ENCODE measurements at places on chromosomes 11 and 22.

- DNase-seq: no peak
These were observed 45.7 kb downstream of the TRIOBP start for GRCh38 chr22:37742376-37743171.

DNA sequence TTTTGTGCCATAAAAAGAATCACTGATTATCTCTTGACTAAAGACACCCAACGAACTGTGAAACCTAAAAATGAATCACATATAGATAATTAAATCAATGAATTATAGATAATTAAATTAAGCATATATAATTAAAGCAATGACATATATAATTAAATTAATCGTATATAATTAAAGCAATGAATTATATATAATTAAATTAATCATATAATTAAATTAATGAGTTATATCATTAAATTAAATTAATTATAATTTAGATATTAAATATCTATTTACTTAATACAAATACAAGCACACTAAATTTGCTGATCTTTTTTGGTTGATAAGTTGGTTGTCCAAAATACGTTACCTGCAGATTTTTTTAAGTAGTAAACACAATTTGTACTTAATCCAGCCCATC is 30.9 kb downstream of the POU2AF1 start:
- no peak for DNase-seq

DNA sequence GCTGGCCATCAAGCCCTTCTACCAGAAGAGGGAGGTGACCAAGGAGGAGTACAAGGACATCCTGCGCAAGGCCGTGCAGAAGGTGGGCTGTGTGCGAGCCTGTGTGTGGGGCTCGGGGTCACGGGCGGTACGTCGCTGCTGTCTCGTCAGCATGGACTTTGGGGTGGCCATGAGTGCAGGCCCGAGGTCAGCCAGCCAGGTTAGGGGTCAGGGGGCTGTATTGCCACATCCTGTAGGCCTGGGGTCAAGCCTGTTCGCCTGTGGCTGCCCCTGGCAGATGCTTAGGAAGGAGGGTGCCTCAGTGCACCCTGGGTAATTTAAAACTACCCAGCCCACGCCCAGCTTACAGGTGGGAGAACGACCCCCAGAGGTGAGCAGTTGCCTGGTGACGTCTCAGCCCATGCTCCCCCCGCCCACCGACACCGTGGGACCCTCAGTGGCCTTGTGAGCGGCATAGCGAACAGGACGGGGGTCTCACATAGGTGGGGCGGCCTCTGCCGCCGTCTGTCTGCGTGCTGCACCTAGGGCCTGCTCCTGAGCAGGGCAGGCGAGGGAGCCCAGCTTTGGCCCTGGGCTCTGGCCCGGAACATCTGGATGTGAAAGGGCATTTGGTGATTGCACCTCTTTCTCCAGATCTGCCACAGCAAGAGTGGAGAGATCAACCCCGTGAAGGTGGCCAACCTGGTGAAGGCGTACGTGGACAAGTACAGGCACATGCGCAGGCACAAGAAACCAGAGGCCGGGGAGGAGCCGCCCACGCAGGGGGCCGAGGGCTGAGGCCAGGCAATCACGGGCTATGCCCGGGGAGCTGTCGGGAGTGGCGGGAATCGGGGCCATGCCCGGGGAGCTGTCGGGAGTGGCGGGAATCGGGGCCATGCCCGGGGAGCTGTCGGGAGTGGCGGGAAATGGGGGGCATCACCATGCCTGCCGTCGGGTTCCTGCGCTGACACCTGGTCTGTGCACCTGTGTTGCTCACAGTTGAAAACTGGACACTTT is 4.5 kb downstream of the IRF7 start:
- DNase-seq: no peak

GRCh38 chr22:42217752-42218280 is 52.6 kb downstream of the TCF20 start:
- no peak for DNase-seq

DNA sequence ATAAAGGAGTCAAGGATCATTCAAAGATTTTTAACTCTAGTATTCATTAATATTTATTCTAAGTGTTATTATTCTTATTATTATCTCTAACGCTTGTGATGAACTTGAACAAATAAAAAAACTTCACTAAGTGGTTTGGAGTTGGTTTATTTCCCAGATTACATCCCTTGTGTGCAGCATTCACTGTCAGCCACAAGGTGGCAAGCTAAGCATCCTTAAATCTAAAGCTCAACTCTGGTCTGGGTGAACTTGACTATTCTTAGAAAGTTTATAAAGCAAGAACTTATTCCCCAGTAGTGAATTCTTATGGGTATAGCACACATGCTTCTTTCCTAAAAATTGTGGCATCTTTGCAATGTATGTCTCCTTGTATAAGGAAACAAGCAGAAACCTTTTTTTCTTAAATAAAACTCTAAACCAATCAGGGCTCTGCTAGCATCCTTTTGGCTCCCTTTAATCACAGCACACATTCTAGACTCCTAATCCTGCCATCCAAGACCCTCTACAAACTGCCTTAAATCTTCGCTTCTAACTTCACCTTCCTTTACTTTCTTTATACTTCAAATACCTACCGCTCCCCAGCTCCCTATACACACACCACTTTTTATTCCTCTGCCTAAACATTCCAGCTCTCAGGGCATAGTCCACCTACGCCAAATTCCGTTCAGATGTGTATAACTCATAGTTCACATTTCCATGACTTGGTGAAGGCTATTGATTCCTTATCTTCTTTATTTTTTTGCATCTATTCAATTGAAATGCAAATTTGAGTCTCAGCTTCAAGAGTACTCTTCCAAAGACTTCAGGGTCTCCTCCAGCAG is 1068.8 kb downstream of the DLG2 start:
- DNase-seq: no peak

GRCh38 chr22:37684803-37685615 is 1.1 kb upstream of the NOL12 start:
- no peak for DNase-seq

GRCh38 chr11:72144807-72145565 is 9.5 kb downstream of the FOLR3 start:
- no peak for DNase-seq

Measured in DMS79 (cell line).